Stimulated activated CD4-positive, alpha-beta T cell treated with anti-CD3 and anti-CD28 coated beads, Interleukin-1b, Interleukin-23, amount 100 ng/mL, for 1 hour (primary cell): ENCODE measurements at places on chromosomes 7 and 10.

DNA sequence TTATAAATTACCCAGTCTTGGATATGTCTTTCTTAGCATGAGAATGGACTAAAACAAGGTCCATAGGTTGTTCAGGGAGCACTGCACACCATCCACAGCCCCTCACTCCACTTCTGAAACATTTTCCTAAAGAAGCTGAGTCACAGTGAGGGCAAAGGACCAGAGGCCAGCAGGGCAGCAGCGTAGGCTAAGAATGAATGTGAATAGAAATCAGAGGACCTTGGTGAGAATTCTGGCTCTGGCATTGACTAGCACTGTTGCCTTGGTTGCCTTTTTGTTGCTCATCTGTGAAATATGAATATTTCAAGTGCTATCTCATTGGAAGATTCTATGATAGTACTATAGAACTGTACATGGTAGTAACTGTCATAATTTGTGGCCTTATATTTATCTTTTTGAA is 41.7 kb upstream of the TOMM7 start:
- no peak for DNase-seq

GRCh38 chr7:1481300-1481699 is 22.0 kb upstream of the MICALL2 start:
- no peak for DNase-seq

DNA sequence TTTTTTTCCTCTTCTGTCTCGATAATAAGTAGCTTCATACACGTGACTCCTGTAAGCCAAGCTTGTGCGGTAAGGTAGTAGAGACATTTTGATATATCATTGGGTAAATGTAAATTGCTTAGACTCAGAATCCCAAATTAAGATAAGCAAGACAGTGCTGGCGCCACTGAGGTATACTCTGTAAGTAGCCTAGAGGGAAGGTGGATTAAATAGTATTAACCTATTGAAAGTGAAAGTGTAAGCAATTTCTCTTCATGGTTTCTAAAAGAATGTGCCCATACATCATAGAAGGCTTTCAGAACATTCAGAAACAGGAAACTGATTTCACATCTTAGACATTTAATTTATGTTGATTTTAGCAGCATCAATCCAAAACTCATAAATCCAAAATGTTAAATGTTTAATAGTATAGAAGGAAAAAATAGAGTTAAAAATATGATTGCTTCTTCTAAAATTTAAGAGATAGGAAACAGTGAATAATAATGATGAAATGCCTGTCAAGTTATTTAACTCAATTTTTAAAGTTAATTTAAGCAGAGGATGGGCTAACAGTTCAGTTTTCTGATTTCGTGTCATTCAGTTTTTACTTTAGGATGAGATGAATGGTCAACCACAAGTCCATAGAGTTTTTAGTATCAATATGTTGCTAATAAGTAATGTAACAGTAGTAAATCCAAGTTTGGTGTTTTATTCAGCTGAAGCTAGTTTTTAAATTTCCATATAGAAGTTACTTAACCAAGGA is 36.8 kb downstream of the LRRC72 start:
- DNase-seq = no peak

- no peak for DNase-seq
These were observed 515.3 kb downstream of the GRID1 start for GRCh38 chr10:85851325-85851724.

DNA sequence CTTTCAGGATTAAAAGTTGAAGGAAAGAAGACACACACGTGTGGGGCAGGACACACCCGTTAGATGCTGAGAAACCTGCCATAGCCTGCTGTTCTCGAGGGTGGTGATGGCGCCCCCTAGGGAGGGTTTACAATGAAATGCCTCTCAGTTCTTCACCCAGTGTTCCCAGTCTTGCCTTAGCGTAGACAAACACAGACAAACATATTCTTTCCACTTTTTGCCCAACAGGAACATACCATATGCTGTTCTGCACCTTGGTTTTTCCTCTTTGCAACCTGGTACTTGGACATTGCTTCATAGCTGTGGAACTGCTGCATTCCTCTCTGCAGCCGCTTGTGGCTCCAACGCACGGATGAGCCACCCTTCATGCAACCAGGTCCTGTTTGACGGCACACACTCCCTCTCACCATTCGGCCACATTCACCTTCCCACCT is 23.3 kb upstream of the HSPA12A start:
- no peak for DNase-seq

- DNase-seq = no peak
These were observed 23.0 kb downstream of the AMZ1 start for GRCh38 chr7:2710901-2711551.

DNA sequence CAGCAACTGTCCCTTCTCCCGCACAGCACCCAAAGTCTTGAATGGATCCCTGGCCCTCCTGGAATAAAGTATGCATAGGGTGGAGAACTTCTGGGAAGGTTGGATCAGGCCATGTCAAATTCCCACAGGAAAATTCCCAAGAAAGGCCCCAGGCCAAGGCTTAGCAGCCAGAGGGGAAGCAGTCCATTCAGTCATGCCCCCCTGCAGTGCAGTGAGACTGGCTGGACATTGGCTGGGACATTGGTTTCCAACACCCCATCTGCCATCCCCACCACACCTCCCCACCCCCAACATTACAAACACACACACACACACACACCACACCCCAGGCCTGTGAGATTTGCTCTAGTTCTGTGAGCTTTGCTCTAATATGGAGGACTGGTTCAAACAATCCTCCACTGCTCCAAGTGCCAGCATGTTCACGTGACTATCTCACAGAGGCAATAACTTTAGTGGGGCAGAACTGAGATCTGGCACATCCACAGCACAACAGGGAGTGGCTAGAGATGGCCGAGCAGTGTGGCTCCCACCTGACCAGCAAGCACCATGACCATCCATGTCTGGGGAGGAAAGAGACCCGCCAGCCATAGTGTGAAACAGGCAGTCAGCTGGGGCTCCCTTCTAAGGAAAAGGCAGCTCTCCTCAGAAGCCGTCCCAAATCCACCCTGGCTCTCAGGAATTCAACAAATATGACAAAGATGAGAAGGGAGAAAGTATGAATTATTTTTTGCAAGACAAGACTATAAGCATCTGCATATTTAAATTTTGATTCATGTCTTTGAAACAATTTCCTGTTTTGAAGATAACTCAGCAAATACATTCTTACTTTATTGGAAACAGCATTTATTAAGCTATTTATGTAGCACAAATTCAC is 6.7 kb upstream of the FAM170B start:
- no peak for DNase-seq

- DNase-seq = no peak
These were observed 48.6 kb upstream of the PPIF start for GRCh38 chr10:79298403-79299244.

- DNase-seq = no peak
These were observed 61.4 kb downstream of the BICC1 start for GRCh38 chr10:58574058-58574457.

DNA sequence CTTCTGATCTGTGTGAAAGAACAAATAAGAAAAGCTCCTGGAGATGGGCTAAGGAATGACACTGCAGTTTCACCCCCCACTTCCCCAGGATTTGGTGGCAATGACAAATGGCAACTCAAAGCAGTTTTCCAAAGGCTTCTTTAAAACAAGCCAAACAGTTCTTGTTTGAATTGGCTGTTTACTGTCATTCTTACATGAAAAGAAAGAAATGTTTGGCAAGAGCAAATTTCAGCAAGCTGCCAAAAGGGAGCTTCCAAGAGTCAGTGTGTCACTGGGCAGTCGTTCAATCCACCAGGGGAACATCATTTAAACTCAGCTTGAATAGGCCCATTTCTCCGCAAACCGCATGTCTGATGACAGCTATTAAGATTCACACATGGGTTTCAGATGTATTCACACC is 119.0 kb upstream of the RHOBTB1 start:
- DNase-seq = no peak

- no peak for DNase-seq
These were observed 159.6 kb downstream of the PARD3 start for GRCh38 chr10:34655286-34656170.

GRCh38 chr7:14092331-14092730 is 102.9 kb upstream of the ETV1 start:
- no peak for DNase-seq

- DNase-seq = no peak
These were observed 35.1 kb downstream of the GUSB start for GRCh38 chr7:65946904-65947303.

GRCh38 chr7:127091620-127092019 is 161.1 kb downstream of the GRM8 start:
- DNase-seq = no peak

DNA sequence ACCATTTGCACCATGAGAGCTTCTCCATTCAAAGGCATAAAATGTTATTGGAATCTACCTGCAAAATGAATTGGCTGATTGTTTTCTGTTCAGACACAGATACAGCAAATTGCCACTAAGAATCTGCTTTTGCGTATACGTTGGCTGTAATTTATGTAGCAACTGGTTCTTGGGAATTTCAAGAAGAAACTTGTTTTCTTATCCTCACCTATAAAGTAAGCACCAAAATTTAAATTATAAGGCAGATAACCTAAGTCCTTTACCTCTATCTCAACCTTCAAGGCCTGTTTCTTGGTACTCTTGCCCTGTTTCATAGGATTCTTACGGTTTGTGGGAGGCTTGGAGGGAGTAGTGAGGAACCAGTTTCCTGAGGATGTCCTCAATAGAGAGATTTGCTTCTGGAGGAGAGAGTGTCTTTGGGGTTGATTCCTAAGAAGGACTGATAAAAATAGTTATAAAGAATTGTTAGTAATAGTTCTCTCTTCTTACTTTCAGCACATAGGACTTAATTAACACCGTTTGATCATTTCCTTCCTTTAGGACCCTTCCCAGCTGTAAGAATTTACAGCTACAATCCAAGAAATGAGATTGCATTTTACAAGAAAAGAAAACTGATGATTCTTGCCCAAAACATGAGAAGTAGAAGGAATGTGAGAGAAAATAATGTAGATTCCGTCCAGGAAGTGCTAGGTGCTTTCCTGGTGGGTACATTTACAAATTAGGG is 2.0 kb downstream of the STAMBPL1 start:
- DNase-seq = no peak

GRCh38 chr7:156998988-156999957 is 11.2 kb downstream of the MNX1 start:
- no peak for DNase-seq

DNA sequence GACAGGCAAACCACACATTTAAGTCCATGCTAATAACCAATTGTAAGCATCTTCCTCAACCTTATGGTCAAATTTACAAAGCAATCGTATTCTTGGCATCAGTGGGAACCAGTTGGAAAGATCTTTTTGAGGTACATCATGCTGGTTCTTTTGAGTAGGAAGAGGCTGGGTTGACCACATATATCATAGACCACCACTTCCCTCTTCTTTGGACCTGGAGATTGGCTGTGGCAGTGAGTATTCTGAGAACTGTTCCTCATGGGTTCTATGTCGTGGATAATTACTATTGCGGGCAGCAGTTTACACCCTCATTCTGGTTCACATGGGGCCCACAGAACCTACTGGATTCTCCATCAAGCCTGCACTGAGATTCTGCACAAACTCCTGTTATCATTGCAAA is 35.5 kb upstream of the C1GALT1 start:
- DNase-seq = no peak

GRCh38 chr10:107442035-107442505 is 277.6 kb upstream of the SORCS1 start:
- DNase-seq = no peak

GRCh38 chr10:33428682-33429081 is 94.2 kb upstream of the NRP1 start:
- DNase-seq = no peak

DNA sequence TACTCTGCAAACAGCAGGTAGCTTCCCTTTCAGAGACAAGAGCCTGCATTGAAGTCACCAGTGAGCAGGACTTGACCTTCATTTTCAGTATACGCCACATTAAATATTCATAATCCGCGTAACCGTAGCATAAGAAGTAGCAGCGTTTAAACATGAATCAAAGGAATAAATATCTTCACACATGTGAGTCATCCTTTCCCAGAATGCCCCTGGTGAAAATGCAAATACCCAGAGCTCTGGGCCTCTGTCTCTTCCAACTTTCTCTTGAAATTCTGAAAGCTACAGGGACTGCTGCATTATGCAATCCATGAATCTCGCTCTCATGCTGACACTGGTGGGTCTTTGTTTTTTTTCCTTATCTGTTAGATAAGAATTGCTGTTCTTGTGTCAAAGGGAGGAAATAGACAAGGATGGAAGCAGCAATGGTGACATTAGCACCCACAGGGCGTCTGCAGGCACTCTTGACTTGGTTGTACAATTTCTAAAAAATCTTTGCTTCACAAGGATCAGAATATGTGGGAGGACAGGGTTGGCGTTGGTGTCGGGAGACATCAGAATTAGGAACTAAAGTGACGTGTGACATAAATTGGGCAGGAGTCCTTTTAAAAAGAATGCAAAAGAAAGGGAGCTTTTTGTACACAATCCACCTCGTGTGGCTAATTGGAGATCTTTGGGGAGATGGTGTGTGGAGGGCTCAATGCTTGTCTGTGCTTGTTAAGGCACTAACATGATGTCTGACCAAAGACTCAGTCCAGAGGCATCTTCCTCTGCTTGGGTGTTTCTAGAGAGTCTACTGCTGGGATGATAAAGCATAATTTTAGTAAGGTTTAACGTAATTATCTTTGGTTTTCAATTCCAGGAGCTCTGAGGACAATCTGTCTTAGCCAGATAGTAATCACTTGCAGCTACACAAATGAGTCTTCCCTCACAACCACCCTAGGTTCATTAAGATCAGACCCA is 390.3 kb downstream of the KCNMA1 start:
- no peak for DNase-seq

DNA sequence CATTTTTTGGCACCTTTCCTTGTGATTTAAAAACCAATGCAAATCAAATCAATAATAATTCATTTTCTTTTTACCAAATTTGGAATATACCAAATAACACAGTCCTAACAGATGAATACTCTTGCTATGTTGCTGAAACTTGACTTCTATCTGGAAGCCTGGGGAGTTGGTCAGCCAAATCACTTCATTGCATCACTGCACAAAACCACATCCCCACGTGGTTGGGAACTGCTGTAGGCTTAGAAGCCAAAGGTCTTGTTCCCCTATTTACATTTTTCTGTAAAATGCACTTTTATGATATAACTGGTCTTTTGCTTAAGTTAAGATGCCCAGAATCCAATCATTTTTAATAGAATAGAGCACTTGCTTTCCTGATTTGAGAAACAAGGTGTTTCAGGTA is 15.2 kb downstream of the GPR85 start:
- no peak for DNase-seq

- DNase-seq = peak; percentile 58
These were observed at the start of gene TRUB1 for GRCh38 chr10:114937962-114938855. Gene TRUB1 (plus strand): TSS chr10:114938195. CDS start chr10:114938254, 59 bp downstream.

DNA sequence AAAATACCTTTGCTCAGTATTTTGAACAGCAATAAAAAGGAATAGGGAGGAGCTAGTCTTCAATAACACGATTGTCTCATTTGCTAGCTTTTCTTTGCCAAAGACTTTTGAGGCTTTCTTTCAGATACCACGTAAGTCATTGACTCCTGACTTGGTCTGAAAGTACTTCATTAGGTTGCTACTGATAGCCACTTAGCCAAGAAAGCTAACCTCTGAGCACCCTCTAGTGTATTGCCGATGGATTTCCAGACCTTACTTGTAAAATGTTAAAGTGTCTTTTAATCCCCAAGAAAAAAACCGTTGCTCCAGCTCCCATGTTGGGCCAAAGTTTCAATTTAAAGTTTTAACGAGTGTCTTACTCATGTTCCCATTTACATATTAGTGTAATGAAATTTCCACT is 63.4 kb upstream of the STRIP2 start:
- no peak for DNase-seq
